Gastroesophageal sphincter (tissue), 4 donors: ENCODE measurements at places on chromosomes 4 and X. TPM values are rescaled to one million over a fixed set of nuclear protein-coding genes. Genes with fewer than 3 reads are reported as not detected.
A peak's percentile ranks its signal among the peaks of the same experiment; 100 is the strongest.

DNA sequence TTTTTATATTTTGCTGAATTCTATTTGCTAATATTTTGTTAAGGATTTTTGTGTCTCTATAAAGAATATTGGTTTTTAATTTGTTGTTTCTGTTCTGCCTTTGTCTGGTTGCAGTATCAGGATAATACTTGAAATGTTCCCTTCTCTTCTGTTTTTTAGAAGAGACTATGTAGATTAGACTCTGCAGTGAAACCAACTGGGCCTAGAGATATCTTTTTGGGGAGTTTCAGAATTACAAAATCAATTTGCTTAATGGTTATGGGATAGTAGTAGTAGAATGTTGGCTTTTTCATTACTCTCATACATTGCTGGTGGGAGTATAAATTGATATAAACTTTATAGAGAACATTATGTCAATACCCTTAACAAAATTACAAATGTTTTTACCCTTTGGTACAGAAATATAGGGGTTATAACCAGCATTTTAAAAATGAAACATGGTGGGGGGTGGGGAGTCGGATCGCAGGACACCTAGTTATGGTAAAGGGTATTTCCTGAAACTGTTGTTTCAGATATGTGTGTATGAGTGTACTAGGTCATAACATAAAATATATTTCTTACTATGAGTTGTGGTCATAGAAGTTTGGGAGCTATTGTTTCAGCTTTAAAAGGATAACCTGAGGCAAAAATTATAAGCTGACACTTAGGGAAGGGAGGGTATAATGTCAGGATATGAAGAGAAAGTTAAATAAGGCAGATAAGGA is 29.0 kb downstream of the CLOCK start:
- ATAC-seq, result no peak

DNA sequence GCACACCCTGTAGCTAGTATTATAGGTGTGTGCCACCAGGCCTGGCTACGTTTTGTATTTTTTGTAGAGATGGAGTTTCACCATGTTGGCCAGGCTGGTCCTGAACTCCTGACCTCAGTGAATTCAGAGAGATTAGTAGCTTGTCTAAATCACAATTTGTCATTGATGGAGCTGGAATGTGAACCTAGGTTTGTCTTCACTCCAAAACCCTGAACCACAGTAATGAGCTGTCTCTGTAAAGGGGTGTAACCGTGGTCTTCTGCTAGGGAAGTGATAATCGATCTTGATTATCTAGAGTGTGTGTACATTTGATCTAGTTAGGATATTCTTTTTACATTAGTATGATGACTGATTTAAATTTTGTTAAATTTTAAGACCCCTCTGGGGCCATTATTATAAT is 8.3 kb downstream of the ARHGAP10 start:
- ATAC-seq, result no peak

DNA sequence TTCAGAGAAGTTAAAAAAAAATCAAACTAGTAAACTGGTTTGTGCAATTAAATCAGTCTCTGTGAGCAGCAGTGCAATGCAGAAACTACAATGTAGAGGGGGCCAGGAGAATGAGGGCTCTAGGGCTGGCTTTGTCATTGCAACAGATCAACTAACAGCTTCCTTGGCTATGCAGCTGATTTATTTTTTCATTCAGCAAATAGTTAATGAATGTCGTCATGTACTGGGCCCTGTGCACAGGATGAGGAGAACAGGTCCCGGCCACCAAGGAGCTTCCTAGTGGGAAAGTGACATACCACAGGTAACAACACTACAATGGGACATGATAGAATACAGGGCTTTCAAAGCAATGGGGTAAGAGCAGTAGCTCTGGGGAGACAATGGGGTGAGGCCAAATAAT is 190.1 kb downstream of the NSUN7 start:
- ATAC-seq, result peak; percentile 30

GRCh38 chr4:14965071-14965470 is 37.2 kb upstream of the CPEB2 start:
- ATAC-seq, result no peak

- ATAC-seq, result no peak
Measured at GRCh38 chr4:149008415-149009025, 566.3 kb upstream of the NR3C2 start.

DNA sequence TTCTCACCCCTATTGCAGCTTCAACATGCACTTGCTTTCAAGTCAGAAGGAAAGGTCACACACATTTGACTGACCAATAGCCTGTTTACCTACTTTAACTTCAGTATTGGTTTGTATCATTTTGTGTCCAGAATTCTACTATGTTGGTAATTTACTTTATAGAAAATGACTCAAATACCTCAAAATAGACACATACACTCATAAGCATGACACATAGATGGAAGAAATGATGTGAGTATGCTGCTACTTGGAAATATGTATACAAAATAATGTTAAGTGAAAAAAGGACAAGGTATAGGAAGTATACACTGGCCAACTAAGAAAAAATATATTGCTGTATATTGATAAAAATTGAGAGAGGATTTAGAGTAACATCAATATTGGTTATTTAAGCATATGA is 98.8 kb upstream of the CASK start:
- ATAC-seq, result no peak

The TASL gene
- total RNA-seq, result 0.46 TPM
